ENCODE measurements at places on chromosomes 11 and 22.
A peak's percentile ranks its signal among the peaks of the same experiment; 100 is the strongest.

- no peak for DNase-seq
These were observed 29.8 kb downstream of the PICALM start for GRCh38 chr11:86039094-86039493.

- no peak for DNase-seq
These were observed 46.9 kb upstream of the TP53I11 start for GRCh38 chr11:44997566-44997965.

GRCh38 chr11:27312110-27312509 lies 50.9 kb downstream of the CCDC34 start:
- no peak for DNase-seq

DNA sequence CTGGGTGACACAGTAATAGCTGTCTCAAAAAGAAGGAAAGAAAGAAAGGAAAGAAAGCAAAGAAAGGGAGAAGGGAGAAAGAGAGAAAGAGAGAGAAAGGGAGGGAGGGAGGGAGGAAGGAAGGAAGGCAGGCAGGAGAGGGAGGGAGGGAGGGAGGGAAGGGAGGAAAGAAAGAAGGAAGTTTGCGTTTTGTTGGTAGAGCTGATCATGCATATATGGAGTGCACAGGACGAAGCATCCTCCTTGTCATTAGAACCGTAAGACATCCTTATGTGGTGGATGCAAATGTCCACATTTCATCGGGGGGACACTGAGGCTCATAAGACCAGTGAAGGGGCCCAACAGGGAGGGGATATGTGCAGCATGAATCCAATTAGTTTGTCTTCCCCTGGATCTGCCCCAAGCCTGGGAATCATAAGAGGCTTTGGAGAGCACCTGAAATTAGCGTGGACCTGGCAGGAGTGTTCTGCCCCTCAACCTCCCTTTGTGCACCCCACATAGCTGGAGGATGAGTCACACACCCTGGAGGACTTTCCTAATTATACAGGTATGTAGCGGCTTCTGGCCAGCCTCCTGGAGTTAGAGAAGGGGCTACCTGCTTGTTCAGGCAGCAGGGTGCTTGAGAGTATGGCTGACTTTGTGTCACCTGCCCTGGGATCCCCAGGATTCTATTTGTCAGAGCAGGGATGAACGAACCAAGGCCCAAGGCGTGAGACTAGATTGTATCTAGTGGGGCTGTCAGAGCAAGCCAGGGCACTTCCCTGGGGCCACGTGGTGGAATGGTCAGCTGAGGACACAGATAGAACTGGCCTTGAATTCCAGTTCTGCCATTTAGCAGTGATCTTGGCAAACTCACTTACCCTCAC lies 119.7 kb upstream of the CD82 start:
- no peak for DNase-seq

DNA sequence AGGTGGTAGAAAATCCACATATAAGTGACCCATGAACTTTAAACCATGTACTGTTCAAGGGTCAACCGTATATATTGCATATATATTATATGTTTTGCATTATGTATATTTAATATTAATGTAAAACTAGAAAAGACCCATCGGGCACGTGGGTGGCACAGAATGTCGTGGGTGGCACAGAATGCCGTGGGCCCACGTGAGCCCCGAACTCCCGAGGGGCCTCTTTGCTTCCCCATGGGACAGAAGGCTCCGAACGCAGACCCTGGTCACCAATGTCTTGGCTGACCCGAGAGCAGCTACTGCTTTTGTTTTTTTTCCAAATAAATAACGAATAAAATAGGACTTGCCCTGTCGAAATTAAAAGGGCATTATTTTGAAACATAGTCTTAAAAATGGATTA lies 415.4 kb downstream of the BRD1 start:
- no peak for DNase-seq

DNA sequence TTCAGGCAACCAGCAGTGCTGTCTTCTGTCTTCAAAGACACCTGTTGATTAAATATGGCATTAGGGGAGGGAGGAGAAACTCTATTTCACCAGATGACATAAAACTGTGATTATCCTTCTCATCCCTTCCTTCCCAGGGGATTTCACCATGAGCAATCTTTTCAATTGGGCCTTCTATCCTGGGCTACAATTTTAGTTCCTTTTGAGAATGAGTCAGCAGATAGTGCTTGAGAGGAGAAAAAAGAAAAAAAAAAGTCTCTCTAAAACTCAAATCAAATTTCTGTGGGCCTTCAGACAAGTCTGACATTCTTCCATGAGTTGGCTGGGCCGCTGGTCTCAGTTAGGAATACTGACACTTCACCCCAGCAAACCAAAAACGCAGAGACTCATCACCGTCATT lies 7.2 kb downstream of the FLI1 start:
- peak; percentile 75 for DNase-seq

DNA sequence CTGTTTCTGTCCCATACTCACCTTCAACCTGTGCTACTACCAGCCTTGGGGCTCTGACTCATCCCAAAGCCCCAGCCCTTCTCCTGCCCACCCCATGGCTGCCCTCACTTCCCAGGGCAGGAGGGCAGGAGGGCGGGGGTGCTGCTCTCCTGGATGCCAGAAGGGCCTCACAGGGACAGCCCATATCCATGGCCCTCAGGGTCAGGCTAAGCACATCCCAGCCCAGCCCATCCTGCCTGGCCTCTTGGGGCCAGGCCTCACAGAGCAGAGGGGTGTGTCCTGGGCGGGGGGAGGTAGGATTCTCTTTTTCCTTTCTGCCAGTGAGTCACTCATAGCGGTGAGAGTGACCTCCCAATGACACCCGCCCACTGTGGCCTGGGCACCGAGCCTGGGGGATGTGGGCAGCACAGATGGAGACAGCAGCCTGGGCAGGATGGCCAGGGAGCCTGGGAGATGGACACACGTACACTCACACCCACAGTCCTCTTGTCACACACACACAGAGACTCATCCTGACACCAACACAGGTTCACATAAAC lies 2.4 kb downstream of the LTBP3 start:
- peak; percentile 85 for DNase-seq

All from fibroblast of skin of scalp (primary cell).